ENCODE measurements at places on chromosomes 5 and 9.
A peak's percentile ranks its signal among the peaks of the same experiment; 100 is the strongest.

DNA sequence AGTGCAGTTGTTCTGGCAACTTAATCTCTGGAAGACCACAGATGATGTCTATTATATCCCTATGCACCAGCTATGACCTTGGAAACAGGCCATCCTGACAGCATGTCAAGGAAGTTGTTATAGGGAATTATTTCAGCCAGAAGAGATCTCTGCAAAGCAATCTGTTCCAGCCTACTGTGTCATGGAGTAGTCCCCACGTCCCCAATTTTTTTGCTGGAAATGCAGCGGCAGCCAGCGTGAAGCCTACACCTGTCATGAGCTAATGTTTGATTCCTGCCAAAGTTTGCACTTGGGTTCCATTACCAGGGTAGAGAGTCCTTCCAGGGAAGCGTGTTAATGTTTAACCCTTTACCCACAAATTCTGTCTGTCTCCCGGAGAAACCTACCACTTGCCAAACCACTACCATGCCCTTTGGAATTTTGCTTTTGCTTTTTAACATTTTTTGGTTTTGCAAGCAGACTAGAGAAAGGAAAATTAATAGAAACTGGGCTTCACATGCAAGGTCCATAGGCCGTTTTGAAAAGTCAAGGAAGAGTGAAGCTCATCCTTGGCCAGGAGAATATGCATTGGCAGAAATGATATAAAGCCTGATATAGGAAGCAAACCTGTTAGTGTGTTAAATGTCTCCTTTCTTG, 174.9 kb upstream of the SPRY4 start:
- H3K4me1 ChIP-seq: no peaks in the 10 kb centered on the region
- H3K36me3 ChIP-seq: no peaks in the 10 kb centered on the region
- no peak overlapping the region for H3K27ac ChIP-seq
- H3K4me3 ChIP-seq: no peak overlapping the region
- no peak for DNase-seq

DNA sequence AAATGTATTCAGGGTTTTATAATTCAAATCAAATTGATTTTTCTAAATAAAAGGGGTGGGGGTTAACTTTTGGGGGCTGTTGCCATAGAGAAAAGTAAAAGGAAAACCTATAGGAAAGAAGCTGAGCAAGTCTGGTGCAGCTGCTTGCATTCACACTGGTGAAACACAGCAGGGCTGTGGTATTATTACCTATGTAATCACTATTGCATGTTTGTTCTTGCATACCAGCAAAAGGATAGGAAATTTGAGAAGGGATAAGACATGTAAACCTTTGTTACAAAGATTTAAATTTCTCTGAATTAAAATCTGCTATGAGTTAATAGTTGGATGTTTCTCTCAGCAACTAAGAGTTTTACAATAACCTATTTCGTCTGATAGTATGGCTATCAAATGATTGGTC, 346.7 kb downstream of the EFNA5 start:
- no peaks in the 10 kb centered on the region for H3K4me1 ChIP-seq
- H3K36me3 ChIP-seq: no peaks in the 10 kb centered on the region
- no peak overlapping the region for H3K4me3 ChIP-seq
- H3K27ac ChIP-seq: no peak overlapping the region
- peaks cover 2% of the 10 kb centered on the region for H3K27me3 ChIP-seq

GRCh38 chr5:147949711-147950573, 43.6 kb upstream of the C5orf46 start:
- H3K27me3 ChIP-seq: no peaks in the 10 kb centered on the region
- no peaks in the 10 kb centered on the region for H3K4me1 ChIP-seq
- DNase-seq: peak; percentile 39
- H3K27ac ChIP-seq: no peak overlapping the region
- H3K36me3 ChIP-seq: no peaks in the 10 kb centered on the region
- no peak overlapping the region for H3K4me3 ChIP-seq

DNA sequence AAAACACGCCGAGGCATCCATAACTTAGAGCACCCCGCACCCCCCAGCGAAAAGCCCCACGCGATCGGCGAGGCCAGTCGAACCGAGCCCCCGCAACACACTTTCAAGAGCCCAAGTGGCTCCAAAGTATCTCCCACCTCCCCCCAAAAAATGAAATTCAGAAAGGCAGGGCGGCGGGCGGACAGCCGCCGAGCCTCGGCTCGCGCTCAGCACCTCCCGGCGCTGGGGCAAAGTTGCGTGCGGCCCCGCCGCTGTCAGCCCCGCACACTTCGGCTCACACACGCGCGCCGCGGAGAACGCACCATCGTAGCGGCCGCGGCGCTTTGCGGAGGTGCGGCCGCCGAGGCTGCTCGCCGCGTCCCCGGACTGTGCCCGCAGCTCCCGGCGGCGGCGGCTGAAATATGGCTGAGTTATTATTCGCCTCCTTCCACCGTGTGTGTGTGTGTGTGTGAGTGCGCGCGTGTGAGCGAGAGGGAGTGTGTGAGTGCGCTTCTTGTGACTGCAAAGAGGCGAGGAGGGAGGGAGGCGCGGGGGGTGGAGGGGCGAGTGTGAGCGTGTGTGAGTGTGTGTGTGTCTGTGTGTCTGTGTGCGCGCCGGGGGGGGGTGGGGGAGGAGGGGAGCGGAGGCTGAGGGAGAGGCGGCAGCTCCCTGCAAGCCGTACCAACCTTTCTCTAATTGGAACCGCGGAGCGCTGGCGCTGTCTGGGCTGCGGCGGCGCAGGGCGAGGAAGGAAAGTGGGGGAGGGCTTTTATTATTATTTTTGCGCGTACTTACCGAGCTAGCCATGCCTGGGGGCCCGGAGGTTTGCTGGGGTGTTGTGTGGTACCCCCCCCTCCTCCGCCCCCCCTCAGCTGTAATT, 599 bp downstream of the MLLT3 start:
- H3K4me3 ChIP-seq: peak overlapping the region; percentile 93
- peak overlapping the region; percentile 91 for H3K27ac ChIP-seq
- peaks cover 3% of the 10 kb centered on the region for H3K36me3 ChIP-seq
- H3K4me1 ChIP-seq: peaks cover 6% of the 10 kb centered on the region

- H3K27ac ChIP-seq: no peak overlapping the region
- no peak for DNase-seq
- H3K4me3 ChIP-seq: no peak overlapping the region
- H3K36me3 ChIP-seq: no peaks in the 10 kb centered on the region
- no peaks in the 10 kb centered on the region for H3K4me1 ChIP-seq
These were observed 27.6 kb upstream of the FSTL4 start for GRCh38 chr5:133639850-133640528.

GRCh38 chr9:6584881-6585597, 60.5 kb downstream of the GLDC start:
- no peak overlapping the region for H3K4me3 ChIP-seq
- H3K27ac ChIP-seq: no peak overlapping the region
- peaks cover 7% of the 10 kb centered on the region for H3K27me3 ChIP-seq
- no peaks in the 10 kb centered on the region for H3K4me1 ChIP-seq

DNA sequence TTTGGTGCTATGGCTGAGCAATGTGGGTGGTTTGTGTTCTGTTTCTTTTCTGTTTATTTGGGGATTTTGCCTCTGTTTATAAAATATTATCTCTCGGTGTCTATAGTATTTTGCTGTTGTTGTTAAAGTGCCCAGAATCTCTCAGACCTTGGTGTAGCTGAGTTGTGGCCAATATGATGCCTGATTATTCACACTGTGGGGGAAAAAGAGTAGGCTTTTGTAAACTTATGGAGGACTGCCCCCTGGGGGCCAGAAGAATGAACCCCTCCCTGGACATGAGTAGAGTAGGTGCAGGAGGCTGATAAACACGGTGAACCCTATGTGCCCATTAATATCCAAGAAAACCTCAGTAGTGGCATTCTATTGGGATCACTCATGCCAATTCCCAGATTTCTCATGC, 49.0 kb upstream of the DPYSL3 start:
- DNase-seq: peak; percentile 81
- H3K27me3 ChIP-seq: peaks cover 2% of the 10 kb centered on the region
- no peak overlapping the region for H3K4me3 ChIP-seq
- no peaks in the 10 kb centered on the region for H3K36me3 ChIP-seq
- no peak overlapping the region for H3K27ac ChIP-seq

DNA sequence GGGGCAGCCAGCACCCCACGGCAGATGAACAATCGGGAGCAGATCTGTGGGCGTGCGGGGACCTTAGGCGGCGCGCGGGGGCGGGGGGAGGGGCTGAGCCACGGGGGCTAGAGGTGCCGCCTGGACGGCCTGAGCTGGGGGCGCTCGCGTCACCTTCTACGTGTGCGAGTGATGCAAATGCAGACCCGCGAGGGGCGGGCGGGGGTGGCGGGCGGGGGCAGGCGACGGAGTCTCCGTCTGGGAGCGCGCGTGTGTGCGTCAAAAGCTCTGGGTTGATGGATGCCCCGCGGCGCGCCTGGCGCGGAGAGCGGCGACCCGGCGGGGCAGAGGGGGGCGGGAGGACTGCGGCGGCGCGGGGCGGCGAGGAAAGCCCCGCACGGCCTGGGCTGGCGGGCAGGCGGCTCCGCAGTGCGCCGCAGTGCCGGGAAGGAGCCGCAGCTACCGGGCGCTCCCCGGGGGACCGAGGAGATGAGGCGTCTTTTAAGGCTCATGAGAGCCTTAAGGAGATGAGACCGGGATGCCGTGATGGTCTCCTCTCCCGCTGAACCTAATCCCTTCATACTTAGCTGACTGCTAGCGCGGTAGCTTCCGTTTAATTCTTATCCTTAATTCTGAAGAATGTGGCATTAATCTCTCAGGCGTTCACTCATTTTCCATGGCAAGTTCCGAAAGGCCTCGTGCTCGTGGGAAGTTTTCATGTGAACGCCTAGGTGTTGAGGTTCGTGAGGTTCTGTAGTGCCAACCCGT, 1.5 kb downstream of the SV2C start:
- H3K4me3 ChIP-seq: no peak overlapping the region
- no peak overlapping the region for H3K27ac ChIP-seq
- H3K4me1 ChIP-seq: no peaks in the 10 kb centered on the region
- no peaks in the 10 kb centered on the region for H3K36me3 ChIP-seq

GRCh38 chr5:98940581-98940980, 11.8 kb upstream of the CHD1 start:
- H3K27me3 ChIP-seq: no peaks in the 10 kb centered on the region
- no peak overlapping the region for H3K27ac ChIP-seq
- no peak overlapping the region for H3K4me3 ChIP-seq
- peaks cover 4% of the 10 kb centered on the region for H3K4me1 ChIP-seq
- no peaks in the 10 kb centered on the region for H3K36me3 ChIP-seq

All from IMR-90 (cell line).